ENCODE measurements at places on chromosomes 3 and 15.

DNA sequence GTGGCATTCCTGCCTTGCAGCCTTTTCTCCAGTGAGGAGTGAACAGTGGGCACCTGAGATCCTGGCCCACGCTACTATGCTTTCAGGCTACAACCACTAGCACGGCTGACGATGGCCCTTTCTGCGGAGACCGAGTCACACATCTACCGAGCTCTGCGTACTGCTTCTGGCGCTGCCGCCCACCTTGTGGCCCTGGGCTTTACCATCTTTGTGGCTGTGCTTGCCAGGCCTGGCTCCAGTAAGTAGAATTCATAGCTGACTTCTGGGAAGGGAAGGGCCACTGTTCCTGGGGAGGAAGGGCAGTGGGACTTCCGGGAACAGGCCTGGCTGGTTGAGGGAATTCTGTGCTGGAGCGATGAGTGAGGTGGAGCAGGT is 648 bp downstream of the CYB561D2 start:
- no peak for DNase-seq

- DNase-seq, result no peak
These were observed 62.7 kb downstream of the NR2F2 start for GRCh38 chr15:96393209-96393513.

DNA sequence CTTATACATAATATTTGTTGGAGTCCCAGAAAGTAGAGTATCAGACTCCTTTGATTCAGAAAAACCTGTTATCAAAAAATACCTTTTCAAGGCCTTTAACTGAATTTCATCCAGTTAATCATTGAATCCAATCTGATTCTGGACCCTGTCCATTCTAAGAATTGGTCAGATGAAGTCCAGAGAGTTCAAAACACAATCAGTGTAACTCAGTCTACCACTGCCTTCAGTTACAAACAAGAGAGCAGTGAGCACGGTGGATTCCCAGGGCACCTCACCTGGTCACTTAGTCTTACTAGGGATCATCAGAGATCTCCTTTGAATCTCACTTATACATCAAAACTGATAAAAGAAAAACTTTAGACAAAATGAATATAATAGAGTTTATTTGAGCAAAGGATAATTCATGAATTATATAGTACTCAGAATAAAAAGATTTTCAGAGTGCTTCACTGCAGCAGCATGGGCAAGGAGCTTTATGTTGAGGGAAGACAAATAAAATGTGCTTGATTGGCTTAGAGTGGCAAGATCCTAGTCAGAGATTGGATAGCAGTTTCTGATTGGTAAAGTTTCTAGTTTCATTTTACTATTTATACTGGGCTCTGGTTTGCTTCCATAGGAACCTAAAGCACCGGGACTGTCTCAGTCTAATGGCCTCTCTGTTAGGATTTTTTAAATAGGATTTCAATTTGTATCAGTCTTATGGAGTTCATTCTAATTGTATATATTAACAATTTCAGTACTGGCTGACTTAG is 474.9 kb upstream of the GOLIM4 start:
- DNase-seq, result no peak

DNA sequence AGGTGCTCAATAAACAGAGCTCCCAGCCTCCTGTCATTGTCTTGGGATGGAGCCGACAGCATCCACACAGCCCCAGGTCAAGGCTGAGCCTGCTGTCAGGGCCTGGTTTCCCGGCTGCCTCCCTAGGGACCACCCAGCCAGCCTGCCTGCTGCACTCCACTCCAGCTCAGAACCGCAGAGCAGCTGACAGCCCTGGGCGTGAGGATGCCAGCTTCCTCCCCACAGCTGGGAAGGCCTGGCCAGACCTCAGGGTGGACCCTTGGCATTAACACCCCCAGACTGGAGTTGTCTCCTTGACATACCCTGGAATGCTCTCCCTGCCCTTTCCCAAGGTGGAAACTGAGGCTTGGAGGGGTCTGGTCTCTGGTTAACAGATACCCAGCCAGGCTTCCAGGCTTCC is 112.0 kb downstream of the WNT7A start:
- DNase-seq, result no peak

DNA sequence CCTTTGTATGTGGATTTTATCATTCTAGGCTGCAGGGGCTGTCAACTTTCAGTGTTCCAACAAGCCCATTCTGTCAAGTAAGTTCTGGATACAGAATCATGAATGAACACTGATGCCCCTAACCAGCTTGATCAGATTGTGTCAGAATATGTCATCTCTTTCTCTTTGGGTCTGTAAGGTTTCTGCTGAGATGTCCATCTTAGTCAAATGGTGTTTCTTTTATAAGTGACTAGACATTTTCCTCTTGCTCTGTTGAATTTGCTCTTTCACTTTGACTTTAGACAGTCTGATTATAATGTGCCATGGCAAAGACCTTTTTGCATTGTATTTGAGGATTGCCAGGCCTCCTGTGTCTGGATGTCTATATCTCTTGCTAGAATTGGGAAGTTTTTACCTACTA is 660.9 kb upstream of the CBLB start:
- no peak for DNase-seq

- DNase-seq, result no peak
These were observed 13.3 kb downstream of the PLXND1 start for GRCh38 chr3:129593230-129593594.

DNA sequence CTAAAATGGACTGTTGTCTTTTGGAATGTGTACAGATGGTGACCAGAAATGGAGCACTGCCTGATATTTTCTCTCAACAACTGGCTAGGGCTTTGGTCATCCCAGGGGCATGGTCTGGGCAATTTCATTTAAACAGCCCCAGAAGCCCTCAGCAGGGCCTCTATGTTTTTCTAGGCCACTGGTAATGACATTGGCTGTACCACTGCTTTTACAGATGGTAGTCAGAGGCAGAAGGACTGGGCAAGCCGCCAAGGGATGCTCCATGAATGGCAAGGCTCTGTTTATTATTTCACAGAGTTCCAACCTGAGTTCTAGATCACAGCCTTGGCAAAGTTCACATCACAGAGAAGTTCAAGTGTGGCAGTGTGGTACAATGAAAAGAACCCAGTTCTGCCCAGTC is 37.0 kb upstream of the LMCD1 start:
- DNase-seq, result no peak

- DNase-seq, result no peak
These were observed 28.1 kb upstream of the LRRN1 start for GRCh38 chr3:3771094-3771493.

- no peak for DNase-seq
These were observed 550 bp downstream of the RPP25 start for GRCh38 chr15:74955796-74956647.

- DNase-seq, result no peak
These were observed 38.4 kb downstream of the SLCO3A1 start for GRCh38 chr15:91891788-91892345.

- DNase-seq, result no peak
These were observed 165.5 kb downstream of the NECTIN3 start for GRCh38 chr3:111236836-111237713.

- peak; percentile 52 for DNase-seq
These were observed 40.5 kb upstream of the ROPN1 start for GRCh38 chr3:124032311-124032880.

- DNase-seq, result no peak
These were observed 26.3 kb upstream of the TIPARP start for GRCh38 chr3:156648086-156648485.

Measured in NCI-H187 treated with DMSO at 0.1 percent for 48 hours (cell line).